Peyer's patch (tissue), 4 donors: ENCODE measurements at places on chromosomes 13 and 19. TPM values are rescaled to one million over a fixed set of nuclear protein-coding genes. Genes with fewer than 3 reads are reported as not detected.

The RGCC gene
- total RNA-seq = 7.4 TPM

- peak; percentile 90 for DNase-seq
Observed at GRCh38 chr19:13850910-13851733, 25.8 kb upstream of the NANOS3 start.

The C19orf33 gene
- 428 TPM for total RNA-seq

The DPF1 gene
- total RNA-seq = not detected

- DNase-seq = no peak
Observed at GRCh38 chr13:70484931-70485330, 376.7 kb upstream of the KLHL1 start.

DNA sequence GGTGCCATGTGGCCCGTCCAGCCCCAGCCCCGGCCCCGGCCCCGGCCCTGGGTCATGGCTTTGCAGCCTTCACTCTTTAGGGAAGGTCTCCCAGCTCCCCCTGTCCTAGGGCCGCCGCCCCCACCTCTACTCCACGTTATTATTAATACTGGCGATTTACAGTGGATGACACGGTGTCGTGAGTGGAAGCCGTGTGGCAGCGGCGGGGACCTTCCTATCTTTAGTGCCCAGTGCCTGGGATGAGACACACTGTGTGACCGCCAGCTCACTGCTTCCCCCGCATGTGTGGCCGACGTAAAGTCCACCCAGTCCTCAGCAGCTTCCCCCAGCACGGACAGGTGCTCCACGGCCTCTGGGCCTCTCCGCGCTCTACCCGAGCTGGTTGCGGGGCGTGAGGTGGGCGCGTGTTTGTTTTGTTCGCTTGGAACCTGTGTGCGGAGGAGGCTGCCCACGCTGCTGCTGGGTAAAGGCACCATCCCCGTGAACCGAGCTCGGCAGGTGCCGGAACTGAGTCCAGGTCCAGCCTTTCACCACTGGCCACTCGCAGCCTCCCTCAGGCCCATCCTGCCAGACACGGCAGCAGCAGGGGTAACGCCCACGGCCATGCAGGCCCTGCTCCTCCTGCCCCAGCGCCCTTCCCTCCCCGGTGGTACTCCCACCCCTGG is 70.9 kb upstream of the MCF2L start:
- no peak for DNase-seq

- DNase-seq = peak; percentile 61
Observed at GRCh38 chr19:46944918-46945628, 74.6 kb upstream of the NPAS1 start.

The ZNF790 gene
- total RNA-seq = 6.6 TPM

The LILRB1 gene
- total RNA-seq = 5.1 TPM

The CYSLTR2 gene
- 0.83 TPM for total RNA-seq
